MG63 (cell line): ENCODE measurements at places on chromosomes 3 and 15.

GRCh38 chr3:120678331-120678947, 3.6 kb downstream of the HGD start:
- DNase-seq, result peak; percentile 54

GRCh38 chr3:161314836-161315395, 56.4 kb downstream of the SPTSSB start:
- no peak for DNase-seq

- peak; percentile 63 for DNase-seq
Observed at GRCh38 chr3:99503350-99503749, 135.0 kb upstream of the COL8A1 start.

GRCh38 chr3:76565496-76566210, 474.2 kb upstream of the ROBO2 start:
- DNase-seq, result no peak

DNA sequence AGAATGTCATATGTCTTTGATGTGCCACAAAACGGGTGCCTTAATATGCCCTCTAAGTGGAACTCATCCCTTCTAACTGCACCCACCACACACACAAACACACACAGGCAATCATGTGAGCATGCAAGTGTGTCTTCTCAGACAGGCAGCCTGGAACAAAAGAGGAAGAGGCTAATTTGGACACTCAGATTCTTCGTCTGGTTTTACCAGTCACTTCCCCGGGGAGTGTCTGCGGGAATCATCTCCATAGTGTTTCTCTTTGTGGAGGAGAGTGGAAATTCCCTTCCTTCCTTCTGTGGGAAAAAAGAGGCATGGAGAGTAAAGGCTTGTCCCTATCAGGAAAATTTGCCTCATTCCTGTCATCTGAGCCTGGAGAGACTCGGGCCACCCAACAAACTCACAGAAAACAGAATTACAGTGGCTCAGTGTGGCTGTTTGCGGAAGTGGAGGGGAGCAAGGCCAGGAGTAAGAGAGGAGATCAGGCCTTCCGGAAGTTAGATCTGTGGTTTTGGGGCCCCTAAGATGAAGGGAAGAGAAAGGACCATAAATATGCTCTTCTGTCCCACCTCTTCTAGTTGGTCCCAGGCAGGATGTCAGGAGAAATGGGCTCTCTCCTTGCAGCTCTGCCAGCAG, 212.6 kb upstream of the SEMA6D start:
- DNase-seq, result no peak

DNA sequence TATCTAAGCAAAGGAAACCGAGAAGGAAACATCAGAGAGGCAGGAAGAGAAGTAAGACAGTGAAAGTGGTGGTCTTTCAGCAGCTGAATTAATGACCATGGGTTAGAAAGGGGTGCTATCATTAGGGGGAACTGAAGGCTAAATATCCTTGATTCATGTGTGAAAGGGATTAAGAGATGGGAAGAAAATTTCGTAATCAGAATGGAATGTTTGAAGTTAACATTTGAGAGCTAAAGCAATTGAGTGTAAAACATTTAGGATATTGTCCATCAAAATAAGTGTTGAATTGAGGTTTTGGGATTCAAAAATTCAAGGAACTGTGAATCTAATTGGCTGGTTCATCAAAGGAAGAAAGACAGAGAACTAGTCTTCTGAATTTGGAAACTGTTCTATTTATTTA, 4.1 kb upstream of the ECT2 start:
- DNase-seq, result no peak

DNA sequence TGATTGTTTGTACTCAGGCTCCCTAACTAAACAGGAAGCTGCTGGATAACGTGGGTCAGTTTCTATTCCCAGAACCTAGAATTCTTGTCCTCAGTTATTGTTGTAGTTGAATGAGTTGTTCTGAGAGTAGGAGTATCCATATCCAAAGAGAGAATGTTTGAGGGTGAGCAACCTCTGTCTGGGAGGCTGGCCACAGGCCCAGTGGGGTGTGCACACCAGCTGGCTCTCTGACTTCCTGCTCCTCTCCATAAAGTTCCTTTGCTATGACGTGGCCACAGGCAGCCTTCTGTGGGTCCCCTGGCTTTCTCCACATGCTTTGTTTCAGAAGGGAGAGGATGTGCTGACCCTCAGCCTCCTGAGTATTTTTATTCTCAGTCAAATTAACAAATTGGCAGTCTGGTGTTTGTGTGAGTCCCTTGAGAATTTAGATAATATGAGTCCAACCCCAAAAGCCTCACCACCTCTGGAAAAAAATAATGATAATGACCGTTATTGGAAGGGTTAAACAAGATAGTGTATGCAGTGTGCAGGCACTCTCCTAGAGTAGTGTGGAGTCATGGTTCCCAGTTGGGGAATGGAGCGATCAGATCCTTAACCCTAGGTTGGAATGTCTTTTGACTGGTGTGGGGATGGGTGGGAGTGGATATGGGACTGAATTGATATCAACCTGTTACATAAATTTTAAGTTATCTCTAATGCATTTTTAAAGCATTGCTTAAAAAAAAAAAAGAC, 47.6 kb upstream of the MED12L start:
- peak; percentile 97 for DNase-seq

- peak; percentile 11 for DNase-seq
Observed at GRCh38 chr15:41022487-41023090, 69.3 kb downstream of the CHAC1 start.

- no peak for DNase-seq
Observed at GRCh38 chr15:38860674-38861073, 296.1 kb upstream of the RASGRP1 start.

GRCh38 chr3:71423151-71423906, 160.2 kb downstream of the FOXP1 start:
- no peak for DNase-seq

DNA sequence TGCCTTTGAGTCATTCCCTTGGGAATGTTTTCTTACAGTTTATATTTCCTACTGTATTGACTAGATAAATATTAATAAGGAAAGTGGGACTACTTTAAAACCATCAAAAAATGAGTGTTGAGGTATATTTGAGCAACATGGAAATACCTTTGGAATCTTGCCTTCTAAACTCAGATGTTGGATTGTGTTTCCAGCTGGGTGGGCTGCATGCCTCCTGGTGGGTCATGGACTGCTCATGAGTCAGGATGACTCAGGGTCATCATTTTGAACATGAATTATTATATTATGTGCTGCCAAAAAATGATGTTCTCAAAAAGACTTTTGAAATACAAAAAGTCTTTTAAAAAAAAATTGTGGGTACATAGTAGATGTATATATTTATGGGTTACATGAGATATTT, 41.1 kb upstream of the APH1B start:
- DNase-seq, result peak; percentile 76

DNA sequence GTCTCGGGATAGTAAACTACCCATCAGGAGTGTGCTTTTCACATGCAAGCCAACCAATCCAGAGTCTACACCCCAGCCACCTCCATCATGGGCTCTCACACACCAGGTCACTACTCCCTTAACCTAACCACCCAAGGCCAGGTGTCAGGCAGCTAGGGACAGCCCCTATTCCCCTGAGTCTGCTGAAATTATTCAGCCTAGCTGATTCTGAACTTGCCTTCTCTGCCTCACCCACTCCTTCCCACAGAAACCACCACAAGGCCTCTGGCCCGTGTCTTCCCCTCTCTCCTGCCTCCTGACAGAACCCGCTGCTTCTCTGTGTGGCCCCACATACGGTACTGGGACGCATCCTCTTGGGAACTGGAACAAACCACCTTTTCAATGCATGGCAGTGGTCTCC, 82.1 kb downstream of the PCSK6 start:
- no peak for DNase-seq

DNA sequence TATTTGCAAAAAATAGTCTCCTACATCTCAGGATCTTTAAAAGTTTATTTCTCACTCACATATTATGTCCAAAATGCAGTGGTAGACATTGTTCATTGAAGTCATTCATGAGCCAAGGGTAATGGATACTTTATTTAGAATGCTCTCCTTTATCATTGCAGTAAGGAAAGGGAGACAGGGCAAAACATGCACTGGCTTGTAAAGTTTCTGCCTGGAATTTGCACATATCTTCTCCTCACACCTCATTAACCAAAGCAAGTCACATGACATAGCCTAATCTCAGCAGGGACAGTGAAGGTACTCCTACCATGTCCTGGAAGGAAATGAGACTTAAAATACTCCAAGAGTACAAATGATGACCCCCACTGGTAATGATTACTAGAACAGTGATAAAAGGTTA, 333.7 kb upstream of the EPHA3 start:
- no peak for DNase-seq

DNA sequence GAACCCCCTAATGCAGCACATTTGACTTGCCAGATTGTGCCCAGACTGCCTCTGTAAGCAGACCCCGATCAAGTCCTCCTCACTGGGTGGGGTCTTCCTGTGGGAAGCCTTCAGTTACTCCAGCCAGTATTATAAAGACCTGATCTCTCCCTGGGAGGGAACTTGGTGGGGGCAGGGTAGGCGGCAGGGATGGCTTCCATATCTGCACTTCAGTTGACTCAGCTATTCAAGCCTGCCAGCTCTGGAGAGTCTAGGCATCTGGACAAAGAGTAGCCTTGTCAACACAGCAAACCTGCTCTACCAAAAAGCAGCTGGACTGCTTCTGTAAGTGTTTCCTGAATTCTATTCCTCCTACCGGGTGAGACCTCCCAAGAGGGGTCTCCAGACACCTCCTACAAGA, 21.0 kb upstream of the SLC25A38 start:
- no peak for DNase-seq

DNA sequence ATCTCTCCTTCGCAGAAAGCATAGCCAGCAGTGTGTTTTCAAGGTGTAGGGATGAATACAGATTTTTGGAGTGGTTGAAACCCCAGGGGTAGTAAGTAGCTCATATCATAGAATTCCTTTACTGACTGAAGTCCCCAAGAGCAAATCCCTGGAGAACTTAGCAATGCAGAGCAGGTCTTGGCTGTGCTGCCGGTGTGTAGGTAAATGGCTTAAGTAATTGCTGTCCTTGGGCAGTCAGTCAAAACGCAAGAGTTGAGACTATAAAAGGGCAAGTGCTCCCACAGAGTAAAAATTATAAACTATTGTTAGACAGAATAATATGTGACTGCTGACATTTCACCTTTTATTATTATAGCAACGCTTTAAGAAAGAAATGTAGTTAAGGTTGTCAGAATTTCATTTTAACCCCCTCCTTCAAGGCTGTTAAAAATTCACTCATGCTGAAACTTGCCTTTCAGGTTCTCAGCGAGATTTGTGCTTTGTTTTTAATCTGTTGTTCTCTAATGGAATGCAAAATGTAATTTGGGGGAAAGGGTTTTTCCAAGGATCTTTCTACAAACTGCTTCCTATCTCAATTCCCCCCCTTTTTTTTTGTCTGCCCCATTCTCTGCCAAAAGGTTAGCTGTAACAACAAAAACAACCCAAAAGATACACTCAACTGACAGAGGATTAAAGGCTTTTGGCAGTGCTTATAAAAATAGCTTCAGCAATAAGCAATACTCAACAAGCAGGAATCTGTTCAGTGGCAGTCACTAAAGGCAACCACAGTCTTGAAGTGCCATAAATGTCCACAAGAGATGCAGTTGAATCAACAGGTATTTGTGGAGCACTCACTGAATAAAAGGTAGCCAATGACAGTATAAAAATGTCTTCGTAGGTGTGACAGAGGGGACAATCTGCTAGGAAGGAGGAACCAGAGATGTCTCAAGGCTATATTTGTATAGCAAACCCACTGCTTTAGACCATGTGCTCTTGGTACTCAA, 105.3 kb downstream of the THRB start:
- DNase-seq, result no peak

DNA sequence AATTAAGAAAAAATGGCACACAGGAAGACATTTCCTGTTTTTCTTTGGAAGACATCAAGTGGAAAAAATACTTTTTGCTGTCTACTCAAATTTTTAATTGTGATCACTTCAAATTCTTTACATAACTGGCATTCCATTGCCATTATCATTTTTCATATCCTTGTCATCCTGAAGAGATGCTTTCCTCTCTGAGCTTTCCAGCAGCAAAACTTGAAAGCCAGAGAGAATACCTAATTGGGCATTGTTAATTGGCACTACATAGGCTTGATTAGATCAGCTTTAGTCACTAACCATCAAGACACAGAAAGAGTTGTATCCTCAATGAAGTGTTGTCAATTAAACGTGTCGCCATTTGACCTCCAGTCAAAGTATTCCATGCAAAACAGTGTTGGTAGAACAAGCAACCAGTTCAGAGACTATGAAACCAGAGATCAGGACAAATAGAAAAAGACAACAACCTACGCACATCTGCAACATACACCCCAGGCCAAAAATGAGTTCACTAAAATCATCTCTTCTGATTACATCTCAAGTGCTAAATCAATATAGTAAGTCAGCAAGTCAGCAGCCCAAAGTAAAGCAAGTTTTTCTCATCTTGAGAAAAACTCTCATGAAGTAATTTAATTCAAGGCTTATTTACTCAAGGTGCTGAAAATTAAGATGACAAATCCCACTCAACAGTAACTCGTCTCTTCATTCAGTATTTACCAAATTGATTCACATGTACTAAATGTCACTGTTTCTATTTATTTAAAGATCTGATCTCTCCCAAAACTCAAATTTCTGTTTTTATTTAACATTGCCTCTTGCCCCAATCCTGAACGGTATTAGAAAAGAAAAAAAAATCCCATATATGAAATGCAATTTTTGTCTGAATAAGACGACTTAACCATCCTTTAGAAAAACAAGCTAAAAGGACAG, 123.0 kb downstream of the SUCLG2 start:
- no peak for DNase-seq

DNA sequence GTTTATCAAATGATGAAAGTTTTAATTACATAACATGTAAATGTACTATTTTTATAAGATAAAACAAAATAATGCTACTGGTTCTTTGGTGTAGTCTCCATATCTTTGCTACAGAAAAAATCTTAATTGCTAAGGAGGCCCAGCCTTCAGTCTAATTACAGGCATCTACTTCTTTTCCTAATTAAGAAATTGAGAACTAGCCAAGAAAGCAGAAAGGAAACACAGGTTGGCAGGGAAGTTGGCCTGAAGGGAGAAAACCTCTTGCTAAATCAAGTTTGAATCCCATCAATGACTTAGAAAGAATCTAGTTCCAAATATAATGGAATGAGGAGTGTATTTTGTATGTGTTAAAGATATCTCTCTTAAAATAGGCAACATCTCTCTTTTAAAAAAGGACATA, 212.4 kb upstream of the ARL6 start:
- DNase-seq, result no peak

DNA sequence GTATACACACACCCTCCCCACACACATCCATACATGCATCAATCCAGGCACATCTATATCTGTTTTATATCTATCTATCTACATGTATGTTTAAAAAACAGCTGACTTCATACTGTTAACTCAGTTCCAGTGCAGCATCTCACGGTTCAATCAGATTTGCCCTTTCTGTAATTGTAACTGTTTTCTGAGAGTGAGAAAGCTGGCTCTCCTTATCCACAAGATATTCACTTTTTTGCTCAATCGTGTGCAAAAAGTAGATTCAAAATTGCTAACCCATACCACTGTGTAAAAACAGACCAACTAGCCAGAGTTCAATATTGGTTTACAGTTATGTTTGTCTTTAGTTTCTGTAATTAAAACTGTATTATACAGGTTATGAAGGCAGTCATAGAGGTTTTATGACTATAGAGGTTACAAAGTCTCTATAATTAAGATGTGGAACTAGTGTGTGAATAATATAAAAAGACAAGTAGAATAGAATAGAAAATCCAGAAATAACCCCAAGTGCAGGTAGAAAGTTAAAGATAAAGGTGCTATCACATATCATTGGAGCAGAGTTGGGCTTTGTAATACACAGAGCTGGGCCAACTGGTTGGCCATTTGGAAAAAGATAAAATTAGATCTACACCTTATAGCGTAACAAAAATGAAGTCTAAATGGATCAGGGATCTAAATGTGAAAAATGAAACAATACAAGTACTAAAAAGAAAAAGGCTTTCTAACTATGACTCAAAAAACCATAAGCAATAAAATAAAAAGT, 20.1 kb upstream of the MCF2L2 start:
- no peak for DNase-seq
